HEK293T (cell line): ENCODE measurements at places on chromosomes 5 and 9.

- DNase-seq, result peak; percentile 27
Measured at GRCh38 chr5:108380531-108381349, 1.2 kb downstream of the FBXL17 start.

DNA sequence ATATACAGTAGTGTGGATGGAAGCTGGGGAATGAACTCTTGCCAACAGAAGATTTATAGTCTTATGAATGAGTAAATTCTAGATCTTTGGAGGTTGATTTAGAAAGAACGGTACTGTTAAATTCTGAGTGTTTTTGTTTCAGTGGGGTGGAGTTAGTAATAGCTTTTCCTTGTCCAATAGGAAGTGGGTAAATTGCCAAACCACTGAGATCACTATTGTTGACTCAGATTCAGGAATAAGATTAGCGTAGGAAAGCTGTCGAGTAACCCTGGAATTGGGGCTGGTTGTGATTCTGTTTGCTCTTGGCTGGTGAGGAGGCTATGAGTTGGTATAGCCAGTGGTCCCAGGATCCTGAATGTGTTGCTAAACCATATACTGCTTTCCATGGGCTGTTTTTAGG, 155.6 kb downstream of the ARHGAP26 start:
- DNase-seq, result no peak

DNA sequence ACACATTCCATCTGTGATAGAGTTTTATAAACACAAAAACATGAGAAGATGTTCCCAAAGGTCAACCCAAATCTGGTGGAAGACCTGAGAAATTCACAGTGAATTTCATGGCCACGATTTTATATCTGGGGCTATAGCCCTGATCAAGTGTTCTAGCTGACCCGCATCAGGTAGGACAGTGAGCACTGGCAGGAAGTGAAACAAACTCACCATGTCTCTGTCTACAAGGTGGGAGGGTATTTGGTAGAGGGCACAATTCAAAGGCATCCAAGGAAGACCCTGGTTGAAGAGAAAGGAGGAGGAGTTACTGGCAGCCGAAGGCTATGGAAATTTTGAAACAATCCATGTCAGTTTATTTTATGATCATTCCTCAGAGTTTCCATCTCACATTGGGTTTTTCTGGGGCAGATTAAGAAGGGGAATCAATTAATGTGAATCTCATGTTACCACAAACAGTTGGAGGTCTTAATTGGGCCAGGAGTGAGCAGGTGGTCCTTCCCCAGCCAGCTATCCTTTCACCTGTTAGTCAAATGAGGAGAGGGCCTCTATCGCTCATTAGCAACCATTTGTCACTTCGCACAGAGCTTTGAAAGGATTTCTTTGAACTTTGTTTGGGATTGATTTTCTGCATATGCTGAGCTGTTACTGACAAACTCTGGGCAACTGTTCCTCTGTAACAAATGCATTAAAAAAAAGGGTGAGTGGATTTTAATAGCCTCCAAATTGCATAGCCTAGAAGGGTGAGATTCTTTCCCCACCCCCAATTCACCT, 612.0 kb upstream of the CLINT1 start:
- no peak for DNase-seq

GRCh38 chr5:31052937-31053658, 140.4 kb upstream of the CDH6 start:
- no peak for DNase-seq

DNA sequence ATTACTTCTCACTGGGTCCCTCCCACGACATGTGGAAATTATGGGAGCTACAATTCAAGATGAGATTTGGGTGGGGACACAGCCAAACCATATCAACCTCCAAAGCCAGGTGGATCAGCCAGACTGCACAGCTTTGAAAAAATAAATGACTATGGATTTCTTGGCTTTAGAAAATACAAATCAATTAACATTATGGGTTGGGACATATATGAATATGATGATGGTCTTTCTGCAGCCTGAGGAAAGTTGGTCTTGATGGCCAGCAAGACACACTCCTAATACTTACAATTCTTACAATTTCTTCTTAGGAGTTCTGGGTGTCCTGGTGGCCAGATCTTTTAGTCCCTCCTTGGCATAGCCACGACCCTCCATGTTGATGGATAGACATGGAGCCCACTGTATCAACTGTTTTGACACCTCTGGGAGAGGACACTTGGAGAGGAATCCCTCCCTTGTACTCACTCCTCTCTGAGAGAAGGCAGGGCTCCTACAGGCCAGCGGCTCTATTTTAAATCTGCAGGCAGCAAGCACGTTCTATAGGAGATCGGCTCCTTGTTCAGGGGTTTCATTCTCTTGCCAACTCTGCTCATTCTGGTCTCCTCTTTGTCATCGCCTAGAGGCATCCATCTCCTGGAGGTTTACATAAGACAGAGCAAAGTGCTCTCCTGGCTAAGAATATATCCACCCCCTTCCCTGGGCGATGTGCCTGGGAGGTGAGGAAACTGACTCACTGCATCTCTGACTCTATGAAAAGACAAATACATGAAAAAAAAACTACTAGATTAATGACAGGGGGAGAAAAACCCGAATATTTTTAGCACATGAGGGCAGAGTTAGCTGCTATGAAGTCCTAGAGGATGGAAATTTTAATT, 145.9 kb downstream of the CARTPT start:
- DNase-seq, result no peak

- no peak for DNase-seq
Measured at GRCh38 chr9:86406366-86406765, 52.2 kb upstream of the TUT7 start.
